T-helper 22 cell (primary cell): ENCODE measurements at places on chromosomes 2 and 18.

- DNase-seq, result no peak
These were observed 108.3 kb downstream of the ARL6IP6 start for GRCh38 chr2:152826581-152827279.

GRCh38 chr2:143954186-143954585 lies 565.7 kb downstream of the ZEB2 start:
- DNase-seq, result no peak

DNA sequence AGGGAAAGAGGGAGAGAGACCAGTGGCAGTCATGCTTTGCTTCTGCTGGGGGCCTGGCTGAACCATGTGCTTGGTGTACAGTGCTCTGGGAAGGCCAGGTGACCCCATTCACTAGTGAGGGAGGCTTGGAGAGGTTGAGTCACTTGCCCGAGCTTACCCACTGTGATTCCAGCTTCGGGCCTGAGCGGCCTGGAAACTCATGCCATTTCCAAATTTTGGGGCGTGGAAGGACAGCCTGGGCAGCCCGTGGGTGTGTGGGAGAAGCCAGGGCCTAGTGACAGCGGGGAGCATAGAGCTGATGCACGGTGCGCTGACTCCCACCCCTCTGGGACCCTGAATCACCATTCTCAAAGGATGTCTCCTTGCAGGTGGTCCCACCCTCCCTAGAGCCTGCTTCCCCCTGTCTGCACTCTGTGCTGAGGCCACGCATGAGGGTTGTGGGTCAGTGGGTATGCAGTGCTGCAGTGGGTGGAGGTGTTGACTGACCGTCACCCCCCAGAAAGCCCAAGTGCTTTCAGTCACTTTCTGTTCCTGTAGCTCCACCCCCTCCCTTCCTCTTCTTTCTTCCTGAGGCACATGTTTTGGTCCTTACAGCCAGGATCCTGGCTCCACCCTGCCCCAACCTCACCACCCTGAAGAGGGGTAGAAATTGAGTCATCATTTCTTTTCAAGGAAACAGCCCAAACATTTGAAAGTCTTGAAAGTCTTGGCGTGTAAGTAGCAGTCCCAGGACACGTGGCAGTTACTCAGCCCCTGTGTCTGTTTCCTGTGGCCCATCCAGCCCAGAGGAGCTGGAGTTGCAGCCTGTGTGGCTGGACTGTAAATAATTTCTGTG lies 69.3 kb upstream of the MCFD2 start:
- DNase-seq, result no peak

DNA sequence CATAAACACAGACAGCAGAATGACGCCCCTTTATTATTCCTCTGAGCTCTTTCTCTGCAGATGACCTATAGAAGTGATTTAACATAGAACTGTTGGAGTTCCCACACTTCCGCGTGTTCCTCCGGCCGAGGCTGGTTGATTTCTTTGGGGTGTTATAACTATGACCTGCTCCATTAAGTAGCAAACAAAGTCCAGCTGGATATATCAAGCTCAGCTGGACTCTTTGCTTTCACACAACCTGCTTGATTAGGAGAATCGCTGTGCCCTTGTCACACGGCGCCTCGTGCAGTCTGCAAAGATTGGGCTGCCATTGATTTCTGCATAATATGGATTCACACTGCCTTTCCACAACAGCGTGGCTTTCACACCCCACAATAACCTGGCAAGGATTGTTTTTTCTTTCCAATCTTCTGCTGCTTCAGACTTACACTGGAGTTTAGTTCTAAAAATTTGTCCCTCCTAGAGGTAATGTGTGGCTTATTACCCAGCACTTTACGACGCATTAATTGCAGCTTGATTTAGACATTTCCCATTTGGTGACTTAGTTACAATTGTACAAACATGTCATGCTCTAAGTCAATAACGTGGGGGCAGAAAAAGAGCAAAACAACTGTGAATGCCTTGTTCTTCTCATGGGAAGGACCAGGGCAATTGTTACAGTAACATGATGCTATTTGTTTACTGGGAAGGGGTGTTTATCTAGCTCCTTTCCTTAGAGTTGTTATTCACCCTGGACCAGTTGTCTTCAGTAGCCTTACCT lies 485.7 kb downstream of the TXNL1 start:
- DNase-seq, result no peak

DNA sequence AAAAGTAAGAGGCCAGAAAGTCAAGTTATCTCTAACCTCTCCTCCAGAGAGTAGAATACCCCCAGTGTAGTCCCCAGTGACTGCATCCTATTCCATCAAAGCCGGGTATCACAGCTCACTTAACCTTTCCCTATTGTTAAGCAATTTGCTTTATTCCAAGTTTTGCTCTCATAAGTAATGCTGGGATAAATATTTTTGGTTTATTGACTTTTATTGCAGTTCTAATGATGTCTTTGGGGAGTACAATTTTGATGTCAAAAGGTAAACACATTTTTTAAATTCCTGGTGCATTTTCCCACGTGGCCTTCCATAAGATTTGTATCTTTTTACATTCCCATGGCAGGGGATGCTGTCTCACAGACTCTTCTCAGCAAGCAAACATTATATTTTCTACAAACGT lies 43.3 kb downstream of the CMPK2 start:
- DNase-seq, result no peak

DNA sequence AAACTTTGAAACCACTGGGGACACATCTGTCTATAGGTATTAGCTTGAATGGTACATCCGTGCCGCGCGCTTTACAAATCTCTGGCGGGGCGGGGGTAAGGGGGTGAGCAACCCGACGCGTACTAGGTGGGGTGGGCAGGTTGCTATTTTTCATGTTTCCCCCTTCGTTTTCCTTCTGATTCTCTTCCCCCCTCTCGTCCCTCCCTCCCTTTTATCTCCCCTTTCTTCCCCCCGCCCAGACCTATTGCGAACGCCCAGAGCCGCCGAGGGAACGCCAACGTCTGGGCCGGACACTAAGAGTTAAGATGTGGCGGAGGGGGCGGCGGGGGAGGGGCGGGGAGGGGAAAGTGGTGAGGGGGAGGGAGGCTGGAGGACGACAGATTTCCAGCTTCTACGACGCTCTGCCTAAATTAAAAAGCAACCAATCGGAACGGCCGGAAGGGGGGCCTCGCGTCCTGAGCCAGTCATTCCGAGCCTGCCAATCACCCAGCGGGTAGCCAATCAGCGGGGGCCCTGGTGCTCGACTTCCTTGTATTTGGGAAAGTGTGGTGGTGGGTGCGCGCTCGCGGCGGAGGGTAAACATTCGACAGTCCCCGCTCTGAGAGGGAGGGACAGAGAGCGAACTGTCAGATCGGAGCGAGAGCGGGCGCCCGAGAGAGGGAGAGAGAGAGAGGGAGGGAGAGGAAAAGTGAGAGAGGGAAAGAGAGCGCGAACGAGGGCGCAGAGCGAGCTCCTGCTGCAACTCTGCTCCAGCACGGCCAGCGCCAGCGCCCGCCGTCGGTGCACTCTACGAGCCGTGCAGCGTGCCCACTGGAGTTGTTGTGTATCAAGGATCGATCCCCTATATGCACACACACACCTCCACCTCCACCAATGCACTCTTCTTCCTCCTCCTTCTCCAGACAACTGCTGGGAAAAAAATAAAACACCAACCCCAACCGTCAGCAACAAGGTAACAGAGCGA lies at the start of gene POU3F3:
TSS of gene POU3F3 (plus strand) at position 582 of the 964 bp plus-strand sequence. CDS start 1,396 bp downstream, outside the sequence.
- DNase-seq, result no peak
